ENCODE measurements at places on chromosomes 13 and 19.
A peak's percentile ranks its signal among the peaks of the same experiment; 100 is the strongest.

DNA sequence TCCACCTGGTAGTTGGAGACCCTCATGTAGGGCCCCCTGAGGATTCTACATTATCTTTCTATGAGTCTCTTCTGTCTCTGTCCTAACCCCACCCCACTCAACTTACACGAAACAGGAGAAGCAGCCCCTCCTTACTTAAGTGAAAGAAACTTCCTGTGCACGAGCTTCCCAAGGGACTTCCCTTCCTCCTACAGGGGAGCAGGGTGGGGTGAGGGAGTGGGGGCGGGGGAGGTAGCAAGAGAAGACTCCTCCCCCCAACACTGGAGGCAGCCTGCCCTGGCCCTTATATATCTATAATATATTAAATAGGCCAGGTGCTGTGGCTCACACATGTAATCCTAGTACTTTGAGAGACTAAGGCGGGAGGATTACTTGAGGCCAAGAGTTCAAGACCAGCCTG lies 5.5 kb upstream of the PDE4C start:
- peak; percentile 70 for DNase-seq

- no peak for DNase-seq
Observed at GRCh38 chr13:102131246-102131645, 270.6 kb downstream of the FGF14 start.

DNA sequence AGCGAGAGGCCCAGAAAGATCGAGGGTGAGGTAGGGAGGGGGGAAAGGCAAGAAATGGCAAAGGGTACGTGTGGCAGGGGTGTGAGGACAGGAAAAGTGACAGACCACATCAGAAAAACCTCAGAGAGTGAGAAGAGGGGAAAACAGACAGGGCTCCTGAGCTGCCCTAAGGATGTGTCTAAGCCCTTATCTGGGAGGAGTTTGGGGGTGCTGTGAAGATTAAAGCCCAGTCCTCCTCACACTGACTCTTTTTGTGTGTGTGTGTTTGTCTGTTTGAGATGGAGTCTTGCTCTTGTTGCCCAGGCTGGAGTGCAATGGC lies 703 bp upstream of the PTH2 start:
- no peak for DNase-seq

DNA sequence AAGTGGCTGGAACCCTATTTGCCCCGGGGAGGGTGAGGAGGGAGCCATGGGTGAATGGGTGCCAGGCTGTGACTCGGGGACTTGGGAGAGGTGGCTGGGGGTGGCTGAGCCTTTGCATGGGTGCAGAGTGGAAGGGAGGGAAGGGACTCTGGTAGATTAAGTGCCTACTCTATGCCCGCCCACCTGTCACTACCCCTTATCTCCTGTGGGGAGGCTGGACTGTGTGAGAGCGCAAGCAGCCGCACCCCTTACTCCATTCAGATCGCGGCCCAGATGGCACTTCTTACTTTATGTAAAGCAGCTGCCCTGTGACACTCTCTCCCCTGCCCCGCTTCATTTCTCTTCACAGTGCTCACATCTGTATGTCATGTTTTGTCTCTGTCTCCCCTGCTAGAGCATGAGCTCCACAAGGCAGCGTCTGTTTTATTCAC lies 2.9 kb downstream of the KASH5 start:
- no peak for DNase-seq

DNA sequence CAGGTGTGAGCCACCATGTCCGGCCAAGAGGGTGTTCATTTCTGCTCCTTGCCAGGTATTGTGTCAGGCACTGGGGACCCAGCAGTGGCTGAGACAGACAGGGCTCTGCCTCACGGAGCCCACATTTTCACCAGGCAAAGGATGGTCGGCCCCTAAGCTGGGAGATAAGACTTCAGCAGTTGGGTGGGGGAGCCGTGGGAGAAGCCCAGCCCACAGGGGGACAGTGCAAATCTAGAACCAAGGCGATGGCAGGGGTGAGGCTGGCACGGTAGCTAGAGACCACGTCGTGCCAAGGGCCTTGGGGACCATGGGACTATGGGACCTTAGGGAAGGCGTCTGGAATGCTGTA lies 8.3 kb downstream of the LSR start:
- DNase-seq: no peak

GRCh38 chr13:27086599-27087265 lies 84.9 kb downstream of the USP12 start:
- no peak for DNase-seq

GRCh38 chr13:66347486-66348117 lies 882.5 kb downstream of the PCDH9 start:
- no peak for DNase-seq

DNA sequence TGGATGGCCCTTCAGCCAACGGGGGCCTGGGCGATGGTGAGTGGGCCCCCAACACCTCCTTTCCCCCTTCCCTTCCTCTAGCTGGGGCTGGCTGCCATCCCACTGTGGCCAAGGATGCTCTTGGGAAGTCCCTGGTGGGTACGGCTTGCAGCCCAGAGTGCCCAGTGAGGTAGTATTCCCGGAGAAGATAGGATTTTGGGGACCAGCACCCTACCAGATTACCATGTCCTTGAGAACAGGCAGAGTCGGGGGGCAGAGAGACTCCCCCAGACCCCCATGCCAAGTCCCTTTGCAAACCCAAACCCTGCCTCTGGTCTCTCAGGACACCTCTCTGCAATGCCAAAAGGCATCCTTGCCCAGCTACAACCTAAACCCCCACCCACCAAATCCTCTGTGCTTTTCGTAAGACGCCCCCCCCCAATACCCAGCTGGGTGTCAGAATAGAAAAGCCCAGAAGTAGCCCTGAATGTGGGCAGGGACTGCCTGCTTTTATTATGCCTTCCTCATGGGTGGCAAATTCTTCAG lies 1.7 kb downstream of the HIF3A start:
- DNase-seq: no peak

- no peak for DNase-seq
Observed at GRCh38 chr13:95150555-95150954, 150.7 kb downstream of the ABCC4 start.

DNA sequence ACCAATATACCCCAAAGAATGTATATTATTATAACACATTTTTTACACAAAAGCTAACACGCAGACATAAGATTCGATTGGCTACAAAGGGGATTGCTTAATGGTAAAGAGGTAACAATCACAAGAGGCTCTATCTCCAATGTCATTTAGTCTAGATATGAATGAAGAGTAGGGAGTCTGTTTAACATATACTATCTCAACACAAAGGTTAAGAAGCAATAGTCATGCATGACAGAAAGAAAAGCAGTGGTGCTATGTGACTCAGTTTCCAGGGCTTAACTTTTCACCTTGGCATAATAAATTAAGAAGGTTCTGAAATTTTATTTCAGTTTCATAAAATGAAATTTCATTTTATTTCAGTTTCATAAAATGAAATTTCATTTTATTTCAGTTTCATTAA lies 33.3 kb downstream of the UFM1 start:
- DNase-seq: no peak

DNA sequence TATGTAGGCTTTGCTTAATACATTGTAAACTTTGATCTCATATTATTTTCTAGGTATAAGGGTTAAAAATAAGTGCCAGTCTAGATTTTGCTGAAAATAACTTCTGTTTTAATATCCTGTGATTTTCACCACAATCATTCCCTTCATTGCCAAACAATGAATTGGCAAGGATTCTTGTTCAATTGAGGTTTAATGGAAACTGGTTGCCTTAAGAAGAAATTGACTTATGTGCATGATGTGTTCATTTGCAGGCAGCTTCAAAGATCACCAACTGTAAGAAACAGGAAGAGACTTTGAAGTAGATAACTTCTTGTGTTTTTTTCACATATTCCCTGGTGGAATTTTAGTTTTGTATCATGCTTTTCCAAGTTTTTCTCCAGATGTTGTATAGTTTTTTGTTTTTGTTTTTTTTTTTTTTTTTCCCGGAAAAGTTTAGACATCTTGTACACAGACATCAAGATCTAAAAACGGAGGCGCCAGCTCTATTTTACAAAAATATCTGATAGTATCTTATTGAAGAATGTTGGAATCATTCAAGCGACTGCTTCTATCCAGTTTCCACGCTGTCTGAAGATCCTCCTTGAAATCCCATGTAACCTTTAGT lies 108.3 kb downstream of the POSTN start:
- no peak for DNase-seq

Data from DMS153 (cell line).